ENCODE measurements at places on chromosomes 16 and 17.

- no peak for DNase-seq
Measured at GRCh38 chr17:43020789-43021740, 1.1 kb downstream of the VAT1 start.

GRCh38 chr17:78736526-78737079 is 45.5 kb downstream of the CYTH1 start:
- no peak for DNase-seq

DNA sequence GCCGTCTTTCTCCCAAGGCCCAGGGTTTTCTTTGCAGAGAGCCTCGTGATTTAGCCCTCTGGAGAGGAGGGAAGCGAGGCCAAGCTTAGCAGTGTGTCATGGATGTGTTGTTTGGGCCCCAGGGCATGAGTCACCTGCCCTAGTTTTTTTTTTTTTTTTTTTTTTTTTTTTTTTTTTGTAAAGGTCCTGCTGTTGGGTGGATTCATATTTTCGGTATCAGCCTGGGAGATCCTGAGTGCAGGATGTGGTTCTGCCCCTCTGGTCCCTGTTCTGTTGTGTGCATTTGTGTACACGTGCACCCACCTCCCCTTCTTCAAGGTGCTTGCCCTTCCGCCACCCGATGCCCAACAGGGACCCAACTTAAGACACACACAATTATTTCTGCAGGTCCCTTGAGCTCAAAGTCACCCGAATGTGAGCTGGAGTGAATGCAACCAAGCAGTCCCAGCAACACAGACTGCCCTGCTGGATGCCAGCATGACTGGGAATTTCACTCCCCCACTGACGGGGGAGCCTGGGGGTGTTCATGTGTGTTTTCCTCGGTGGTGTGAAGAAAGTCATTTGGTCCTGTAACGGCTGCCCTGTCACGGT is 265.8 kb upstream of the TNRC6C start:
- DNase-seq: no peak

DNA sequence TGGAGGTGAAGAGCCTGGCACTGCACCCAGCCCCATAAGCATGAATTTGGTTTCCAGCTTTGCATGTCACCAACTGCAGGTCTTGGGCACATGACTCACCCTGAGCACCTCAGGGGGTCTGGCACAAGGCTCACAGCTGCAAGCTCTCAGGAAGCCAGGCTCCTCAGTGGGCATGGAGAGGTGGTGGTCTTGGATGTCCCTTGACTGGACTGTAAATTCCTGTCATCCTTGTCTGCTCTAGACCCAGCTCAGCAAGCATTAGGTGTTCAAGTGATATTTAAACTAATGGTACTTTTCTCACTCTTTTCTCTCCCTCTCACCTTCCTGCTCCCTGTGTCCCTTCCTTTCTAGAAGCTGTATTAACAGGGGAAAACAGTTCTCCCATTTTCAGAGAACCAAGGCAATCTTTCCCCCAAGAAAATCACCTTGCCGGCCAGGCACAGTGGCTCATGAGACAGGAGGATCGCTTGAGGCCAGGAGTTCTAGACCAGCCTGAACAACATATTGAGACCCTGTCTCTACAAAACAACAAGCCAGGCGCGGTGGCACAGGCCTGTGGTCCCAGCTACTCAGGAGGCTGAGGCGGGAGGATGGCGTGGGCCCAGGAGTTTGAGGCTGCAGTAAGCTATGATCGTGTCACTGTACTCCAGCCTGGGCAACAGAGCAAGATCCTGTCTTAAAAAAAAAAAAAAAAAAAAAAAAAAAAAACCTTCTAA is 5.1 kb upstream of the KIFC3 start:
- no peak for DNase-seq

DNA sequence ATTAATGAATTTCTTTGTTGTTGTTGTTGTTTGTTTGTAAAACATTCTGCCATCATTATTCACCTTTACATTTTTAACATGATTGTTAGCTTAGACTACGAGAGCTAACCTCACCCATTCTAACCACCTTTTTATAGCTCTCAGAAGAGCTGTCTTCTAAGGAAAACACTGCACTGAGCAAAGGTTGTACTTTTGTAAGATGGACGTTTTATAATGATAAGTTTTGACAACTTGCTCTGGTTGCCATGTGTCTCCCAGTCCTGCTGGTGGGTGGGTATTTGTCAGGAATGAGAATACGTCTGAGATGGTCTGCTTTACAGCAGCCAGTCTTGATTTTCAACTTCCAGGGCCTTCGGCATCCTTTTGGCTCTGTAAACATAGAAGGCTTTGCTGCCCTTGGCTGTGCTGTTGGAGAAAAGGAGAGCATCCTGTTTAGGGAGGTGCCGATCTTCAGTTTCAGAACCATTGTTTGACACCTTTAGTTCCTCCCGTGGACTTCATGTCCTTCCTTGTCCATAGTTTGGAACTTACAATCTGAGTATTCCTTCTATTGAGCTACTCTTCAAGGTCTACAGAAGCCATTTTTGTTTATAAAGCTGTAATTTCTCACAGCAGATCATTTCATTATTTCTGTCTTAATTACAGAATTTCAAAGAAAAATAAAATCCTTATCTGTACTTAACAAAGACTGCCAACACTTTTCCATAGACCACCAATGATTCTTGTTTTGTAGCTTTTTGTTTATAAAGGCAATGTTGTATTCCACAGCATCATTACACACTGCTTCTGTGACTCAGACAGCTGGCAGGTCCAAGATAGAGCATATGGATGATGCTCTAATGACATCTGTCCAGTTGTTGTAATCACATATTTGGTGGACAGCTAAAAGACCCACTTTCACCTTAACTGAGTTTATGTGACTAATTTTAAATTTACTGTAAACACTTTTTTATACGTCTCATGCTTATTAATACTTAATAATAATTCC is 270.1 kb upstream of the TBX2 start:
- no peak for DNase-seq

- DNase-seq: no peak
Measured at GRCh38 chr16:11005611-11005975, 61.2 kb downstream of the CLEC16A start.

All from stimulated activated CD4-positive, alpha-beta T cell treated with anti-CD3 and anti-CD28 coated beads, Interleukin-2, amount 100 ng/mL, for 4 hours (primary cell).